ENCODE measurements at places on chromosomes 6 and 20. TPM values are rescaled to one million over a fixed set of nuclear protein-coding genes. Genes with fewer than 3 reads are reported as not detected.

- DNase-seq = no peak
Measured at GRCh38 chr6:87754828-87755227, 52.8 kb upstream of the AKIRIN2 start.

- no peak for DNase-seq
Measured at GRCh38 chr6:20467437-20467836, 65.8 kb downstream of the E2F3 start.

GRCh38 chr6:132388291-132388690 is 13.0 kb downstream of the MOXD1 start:
- no peak for DNase-seq

DNA sequence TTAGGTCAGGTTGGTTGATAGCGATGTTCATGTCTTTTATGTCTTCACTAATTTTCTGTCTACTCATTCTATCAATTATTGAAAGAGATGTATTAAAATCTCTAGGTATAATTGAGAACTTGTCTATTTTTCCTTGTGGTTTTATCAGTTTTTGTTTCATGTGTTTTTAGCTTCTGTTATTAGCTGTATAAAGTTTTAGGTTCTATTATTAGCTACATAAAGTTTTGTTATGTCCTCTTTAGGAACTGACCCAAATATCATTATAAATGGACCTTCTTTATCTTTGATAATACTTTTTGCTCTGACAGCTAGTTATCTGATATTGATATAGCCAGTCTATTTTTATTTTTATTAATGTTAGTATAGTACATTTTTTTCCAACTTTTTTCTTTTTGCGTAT is 92.4 kb upstream of the TMEM170B start:
- DNase-seq = no peak

DNA sequence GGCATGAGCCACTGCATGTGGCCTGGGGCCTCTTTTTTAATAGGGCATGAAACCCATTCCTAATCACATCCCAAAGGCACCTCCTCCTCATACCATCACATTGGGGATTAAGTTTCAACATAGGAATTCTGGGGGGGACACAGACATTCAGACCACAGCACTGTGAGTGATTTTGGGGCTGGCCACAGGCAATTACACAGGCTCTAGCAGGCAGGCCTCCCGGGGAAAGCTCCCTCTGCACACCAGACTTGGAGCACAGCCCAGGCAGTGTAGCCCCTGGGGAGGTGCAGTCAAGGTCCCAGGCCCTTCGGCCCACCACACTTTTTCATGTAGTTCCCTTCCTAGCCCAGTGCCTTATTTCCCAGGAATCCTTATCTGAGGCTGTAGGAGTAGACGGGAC is 5.5 kb downstream of the SFT2D1 start:
- DNase-seq = no peak

DNA sequence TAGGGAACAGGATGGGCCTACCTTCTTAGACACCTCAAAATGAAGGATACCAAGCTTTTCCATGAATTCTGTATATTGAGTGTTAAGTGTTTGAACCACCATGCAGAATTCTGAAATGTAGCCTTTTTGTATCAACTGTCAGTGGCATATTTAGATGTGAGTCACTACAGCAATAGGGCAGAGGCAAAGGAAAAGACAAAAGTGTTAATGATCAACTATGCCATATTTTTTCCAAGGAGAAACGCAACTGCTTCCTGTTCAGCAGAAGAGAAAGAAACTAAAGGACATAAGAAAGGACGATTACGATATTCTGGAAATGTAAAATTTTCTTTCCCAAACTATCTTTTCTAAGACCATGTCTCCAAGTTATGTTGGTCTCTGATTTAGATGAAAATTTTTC is 104.6 kb upstream of the RSPO3 start:
- no peak for DNase-seq

- DNase-seq = no peak
Measured at GRCh38 chr6:35208419-35208818, 5.3 kb upstream of the SCUBE3 start.

DNA sequence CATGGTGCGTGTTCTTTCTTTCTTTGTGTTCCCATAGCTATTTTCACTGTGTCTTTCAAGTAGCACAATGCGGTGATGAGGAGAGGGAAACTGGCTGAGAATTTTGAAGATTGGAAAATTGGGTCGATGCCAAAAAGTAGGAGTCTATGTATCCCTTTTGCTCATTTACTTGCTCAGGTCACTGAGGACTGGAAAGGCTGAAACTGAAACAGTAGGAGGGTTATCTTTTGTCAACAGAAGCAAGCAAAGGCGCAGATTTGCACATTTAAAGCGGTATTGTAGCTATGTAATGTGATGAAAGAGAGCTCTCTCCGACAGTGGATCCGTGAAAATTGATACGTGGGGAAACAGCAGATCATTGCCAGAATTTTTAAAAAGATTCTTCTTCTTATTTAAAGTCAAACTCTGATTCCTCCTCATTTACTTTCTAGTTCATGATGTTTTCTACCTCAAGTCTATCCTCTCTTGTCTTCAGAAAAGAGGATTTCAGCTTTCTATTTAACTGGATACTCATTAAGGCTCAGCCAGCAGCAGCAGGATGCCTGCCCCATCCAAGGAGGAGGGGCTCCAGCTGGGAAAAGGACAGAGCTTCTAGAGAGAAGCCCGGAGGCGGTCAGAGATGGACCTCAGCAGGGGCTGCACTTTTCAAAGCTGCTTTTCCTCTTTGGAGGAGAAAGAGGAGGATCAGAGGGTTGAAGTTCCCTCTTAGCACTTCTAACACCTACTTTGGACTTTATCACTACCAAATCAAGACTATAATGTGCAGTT is 15.9 kb upstream of the FYN start:
- peak; percentile 4 for DNase-seq

GRCh38 chr6:50610562-50610961 is 102.8 kb upstream of the TFAP2D start:
- DNase-seq = no peak

DNA sequence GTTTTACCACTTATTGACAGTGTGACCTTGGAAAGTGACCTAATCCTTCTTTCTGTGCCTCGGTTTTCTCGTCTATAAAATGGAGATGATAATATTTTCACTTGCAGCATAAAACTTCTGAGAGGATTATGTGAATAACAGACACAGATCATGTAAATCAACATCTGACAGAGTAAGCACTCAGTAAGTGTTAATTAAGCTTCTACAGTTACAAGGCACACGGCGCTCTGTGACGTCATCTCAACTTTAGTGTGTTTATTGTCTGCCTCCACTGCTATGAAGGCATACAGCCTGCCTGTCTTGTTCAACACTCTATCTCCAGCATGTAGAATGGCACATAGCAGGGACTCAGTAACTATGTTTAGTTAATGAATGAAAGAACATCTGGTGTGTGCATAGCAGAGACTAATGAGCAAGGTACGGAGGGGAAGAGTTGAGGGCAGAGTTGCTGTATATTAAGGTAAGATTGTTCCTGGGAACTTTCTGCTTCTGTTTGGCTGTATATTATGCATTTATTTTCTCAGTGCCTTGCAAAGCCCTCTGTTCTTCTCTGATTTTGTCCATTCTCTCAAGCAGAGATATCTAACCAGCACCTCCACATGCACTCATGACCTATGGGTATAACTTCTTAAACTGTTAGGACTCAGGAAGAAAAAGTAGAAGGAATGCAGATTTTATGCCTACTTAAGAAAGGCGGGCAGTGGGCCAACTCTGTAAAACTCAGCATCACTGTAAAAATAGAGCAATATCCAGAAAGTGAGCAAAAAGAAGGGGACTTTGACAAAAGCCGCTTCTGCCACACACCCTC is 66.4 kb upstream of the STMND1 start:
- DNase-seq = no peak

DNA sequence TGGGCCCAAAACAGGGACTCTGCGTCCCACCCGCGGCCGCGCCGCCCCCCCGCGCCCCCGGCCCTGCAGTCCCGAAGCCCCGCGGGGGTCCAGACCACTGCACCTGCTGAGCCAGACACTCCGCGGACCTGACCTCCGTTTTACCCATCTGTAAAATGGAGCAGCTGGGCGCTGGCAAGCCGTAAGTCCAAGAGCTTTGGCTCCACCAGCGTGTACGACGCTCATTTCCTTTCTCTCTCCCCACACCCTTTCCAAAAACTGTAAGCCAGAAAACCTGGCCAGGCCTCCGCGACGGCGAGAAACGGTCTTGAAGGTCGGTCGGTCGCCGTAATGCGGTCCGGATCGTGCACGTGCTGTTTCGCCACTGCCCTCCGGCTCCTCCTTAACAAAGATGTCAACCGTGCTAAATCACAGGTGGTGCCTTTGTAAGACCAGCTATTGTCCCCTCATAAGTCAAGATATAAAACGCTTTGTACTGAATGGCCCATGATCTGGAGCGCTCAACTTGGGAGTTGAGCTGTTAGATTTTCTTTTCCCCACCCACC is 7.8 kb upstream of the NR2E1 start:
- DNase-seq = no peak

DNA sequence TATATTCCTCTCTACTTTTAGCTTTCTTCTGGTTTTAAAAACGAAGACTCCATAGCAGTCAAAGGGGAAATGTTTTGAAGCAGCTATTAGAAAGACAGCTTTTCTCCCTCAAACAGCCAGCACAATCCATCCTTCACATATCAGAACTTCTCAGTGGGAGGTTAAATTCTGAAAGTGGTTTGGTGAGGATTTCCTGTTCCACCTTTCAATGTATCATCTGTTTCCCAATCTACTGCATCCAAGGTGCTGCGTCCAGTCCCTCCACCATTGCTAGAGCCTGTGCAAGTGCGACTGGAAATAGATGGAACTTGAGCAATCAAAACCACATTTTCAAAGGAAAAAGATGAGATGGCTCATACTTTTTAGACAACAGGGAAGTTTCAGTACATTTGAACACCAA is 508.3 kb upstream of the ARID1B start:
- no peak for DNase-seq

DNA sequence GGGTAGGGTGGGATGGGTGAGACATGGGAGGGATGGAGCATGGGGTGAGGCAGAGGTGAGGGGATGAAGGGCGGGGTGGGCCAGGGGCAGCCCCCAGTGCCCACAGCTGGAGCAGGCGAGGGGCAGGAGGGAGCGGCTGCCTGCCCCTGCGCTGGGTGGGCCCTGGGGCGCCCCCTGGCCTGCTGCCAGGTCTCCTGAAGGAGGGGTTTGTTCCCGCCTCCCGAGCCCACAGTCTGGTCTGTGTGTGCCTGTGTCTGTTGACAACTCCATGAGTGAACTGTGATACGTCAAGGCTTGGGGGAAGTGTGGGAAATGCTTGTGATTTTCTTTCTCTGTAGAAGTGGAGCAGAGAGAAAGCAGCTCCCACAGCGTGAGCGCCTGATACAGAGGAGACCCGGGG is 10.9 kb upstream of the MRGBP start:
- no peak for DNase-seq

- no peak for DNase-seq
Measured at GRCh38 chr6:17179530-17180073, 77.8 kb downstream of the STMND1 start.

- DNase-seq = no peak
Measured at GRCh38 chr20:60695226-60696000, 556.6 kb upstream of the CDH4 start.

DNA sequence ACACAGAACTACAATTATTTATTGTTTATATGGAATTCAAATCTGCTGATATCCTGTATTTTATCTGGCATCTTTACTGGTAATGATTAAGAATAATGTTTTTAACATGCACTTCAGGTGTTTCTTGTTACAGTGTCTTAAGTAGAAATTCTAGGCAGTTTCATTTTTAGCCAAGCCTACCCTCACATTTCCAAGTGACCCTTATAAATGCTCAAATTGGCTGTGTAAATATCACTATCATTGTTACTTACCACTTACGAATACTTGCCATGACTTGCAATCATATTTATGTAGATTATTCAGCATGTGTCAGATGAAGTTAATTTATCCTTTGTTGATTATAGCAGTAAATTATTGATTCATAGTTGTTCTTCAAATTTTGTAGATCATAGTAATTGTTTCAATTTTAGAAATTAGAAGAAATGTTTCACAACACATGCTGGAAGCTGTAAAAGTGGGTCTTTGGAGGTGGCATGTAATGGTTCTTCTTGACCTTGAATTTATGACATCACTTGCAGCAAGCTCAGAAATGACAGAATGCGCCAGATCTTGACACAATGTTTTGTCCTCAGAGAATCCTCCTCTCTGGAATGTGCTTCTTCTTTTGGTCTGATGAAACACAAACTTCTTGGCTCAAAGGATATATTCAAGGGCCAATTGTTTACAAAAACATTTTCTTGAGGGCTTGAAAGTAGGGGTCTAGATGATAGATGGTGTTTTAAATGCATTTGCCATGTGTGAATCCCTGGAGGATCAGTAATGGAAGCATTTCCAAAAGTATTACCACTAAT is 471.8 kb downstream of the COL12A1 start:
- DNase-seq = no peak

DNA sequence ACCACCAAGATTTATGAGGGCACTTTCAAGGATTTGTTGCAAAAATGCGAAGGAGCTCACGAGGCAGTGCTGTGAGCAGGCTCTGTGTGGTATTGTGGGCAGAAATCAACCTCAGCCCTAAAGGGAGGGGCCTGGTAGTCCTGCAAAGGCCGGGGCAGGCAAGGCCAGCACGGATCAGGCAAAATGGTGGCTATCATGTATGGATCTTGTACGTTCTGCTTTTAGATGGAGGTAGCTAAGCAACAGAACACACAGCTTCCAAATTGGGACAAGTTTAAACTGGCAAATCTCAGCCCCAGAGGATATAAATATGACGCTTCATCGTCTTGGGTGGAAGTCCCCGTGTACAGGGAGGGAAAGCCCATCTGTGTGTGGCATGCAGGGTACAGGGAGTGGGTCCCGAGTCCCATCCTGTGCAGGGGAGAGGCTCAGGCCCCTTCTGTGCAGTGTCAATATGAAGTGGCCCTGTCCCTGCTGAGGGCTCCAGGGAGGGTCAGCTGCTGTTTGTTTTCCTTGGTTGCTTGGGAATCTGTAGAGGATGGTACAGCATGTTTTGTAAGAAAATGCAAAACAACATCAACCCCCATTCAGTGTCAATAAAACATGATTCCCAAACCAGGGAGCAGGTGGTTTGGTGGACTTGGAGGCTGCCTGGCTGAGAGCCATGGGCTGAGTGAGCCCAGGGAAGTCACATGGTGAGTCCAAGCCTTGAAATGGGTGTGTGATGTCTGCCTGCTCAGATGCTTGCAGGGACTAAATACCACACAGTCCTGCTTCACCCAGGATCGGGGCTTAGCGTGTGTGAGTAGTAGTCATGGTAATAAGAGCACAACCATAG is 113.0 kb downstream of the SYCP2 start:
- no peak for DNase-seq

CD24 gene
- total RNA-seq = 2,422 TPM

COQ3 gene
- total RNA-seq = 5.3 TPM

CFAP206 gene
- total RNA-seq = 3.7 TPM

TXLNB gene
- 0.20 TPM for total RNA-seq

BFSP1 gene
- 2.7 TPM for total RNA-seq

FUCA2 gene
- total RNA-seq = 37.7 TPM

MTFR2 gene
- total RNA-seq = 0.59 TPM

VARS2 gene
- total RNA-seq = 25.2 TPM

GNMT gene
- total RNA-seq = 2.8 TPM

PRKN gene
- 7.2 TPM for total RNA-seq

TMEM151B gene
- not detected for total RNA-seq

LST1 gene
- not detected for total RNA-seq

C4B gene
- 233 TPM for total RNA-seq

PRDM13 gene
- total RNA-seq = not detected

EYS gene
- total RNA-seq = not detected
